Pancreas (tissue), 10 donors: ENCODE measurements at places on chromosomes 5 and 9. TPM values are rescaled to one million over a fixed set of nuclear protein-coding genes. Genes with fewer than 3 reads are reported as not detected.

DNA sequence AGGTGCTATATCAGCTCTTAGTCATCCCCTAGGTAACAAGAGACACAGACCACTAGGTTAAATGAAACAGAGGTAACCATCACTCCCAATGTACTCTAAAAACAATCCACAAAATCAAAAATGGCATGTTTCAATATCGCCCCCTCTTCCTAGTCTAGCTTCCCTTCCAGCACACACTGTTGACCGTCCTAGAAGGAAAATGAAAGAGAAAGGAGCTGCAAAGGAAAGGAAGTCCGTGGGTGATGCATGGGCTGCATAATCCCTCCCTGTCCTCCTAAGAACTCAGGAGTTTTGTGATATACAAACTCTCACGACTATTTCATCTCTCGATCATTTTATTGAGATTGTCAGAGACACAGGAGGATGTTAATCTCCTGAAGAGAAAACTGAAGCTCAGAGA is 101.6 kb downstream of the RFK start:
- no peak for DNase-seq
- H3K27me3 ChIP-seq = no peaks in the 10 kb centered on the region
- no peaks in the 10 kb centered on the region for H3K36me3 ChIP-seq
- H3K4me3 ChIP-seq = no peak overlapping the region

GRCh38 chr5:97951139-97951538 is 768.1 kb upstream of the RIOK2 start:
- no peak for DNase-seq
- H3K27me3 ChIP-seq = no peaks in the 10 kb centered on the region
- H3K4me1 ChIP-seq = no peaks in the 10 kb centered on the region
- no peaks in the 10 kb centered on the region for H3K36me3 ChIP-seq

DNA sequence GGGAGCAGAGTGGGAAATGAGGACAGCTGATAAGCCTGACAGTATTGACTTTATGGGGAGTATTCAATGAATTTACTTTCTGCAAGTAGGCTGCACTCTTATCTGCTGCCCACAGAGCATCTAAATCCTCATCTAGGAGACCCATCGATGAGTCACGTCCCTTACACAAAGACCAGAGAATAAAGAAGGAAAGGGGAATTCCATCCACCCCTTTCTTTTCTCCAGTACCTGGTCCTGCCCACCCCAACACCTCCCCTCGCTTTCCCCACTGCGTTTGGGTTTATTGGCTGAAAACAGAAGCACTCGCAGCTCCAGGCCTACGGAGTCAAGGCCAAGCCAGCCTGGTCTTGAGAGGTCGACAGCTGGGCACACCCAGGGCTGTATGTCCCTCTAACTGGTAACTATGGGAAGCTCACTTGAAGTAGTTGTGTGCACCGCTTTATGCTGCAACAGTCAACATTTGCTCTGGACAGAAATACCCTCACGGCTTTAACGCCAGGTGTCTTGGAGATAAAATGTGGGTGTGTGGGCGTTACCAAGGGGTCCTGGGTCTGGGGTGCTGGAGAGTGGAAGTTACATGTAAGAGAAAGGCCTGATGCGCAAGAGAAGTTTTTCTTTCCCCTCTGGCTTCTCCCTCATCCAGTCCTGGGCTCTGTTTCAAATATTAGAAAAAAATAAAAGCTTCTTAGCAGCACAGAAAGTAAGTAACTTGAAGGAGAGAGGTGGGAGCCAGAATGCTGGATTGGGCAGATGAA is 14.5 kb upstream of the TAL2 start:
- H3K4me1 ChIP-seq = no peaks in the 10 kb centered on the region
- H3K4me3 ChIP-seq = no peak overlapping the region
- no peak overlapping the region for H3K27ac ChIP-seq
- no peaks in the 10 kb centered on the region for H3K27me3 ChIP-seq
- DNase-seq = no peak
- no peaks in the 10 kb centered on the region for H3K36me3 ChIP-seq

- peaks cover 4% of the 10 kb centered on the region for H3K4me1 ChIP-seq
- H3K27me3 ChIP-seq = no peaks in the 10 kb centered on the region
Observed at GRCh38 chr9:73024601-73025034, 71.8 kb upstream of the ALDH1A1 start.

DNA sequence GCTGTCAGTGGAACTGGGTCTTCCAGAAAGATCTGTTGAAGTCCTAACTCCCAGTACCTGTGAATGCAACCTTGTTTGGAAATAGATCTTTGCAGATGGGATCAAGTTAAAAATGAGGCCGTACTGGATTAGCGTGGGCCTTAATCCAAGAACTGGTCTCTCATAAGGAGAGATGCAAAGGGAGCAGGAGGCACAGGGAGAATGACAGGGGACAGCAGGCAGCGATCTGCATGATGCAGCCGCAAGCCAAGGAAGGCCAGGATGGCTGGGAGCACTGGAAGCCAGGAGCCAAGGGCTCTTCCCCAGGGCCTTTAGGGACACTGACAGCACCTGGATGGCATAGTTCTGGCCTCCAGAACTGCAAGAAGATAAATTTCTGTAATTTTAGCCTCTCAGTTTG is 114.4 kb downstream of the ICE1 start:
- H3K27me3 ChIP-seq = no peaks in the 10 kb centered on the region
- no peak overlapping the region for H3K27ac ChIP-seq
- H3K4me1 ChIP-seq = no peaks in the 10 kb centered on the region

GRCh38 chr9:112863214-112863613 is 27.5 kb downstream of the SLC46A2 start:
- H3K27me3 ChIP-seq = no peaks in the 10 kb centered on the region
- DNase-seq = no peak
- H3K27ac ChIP-seq = no peak overlapping the region
- no peaks in the 10 kb centered on the region for H3K36me3 ChIP-seq
- H3K4me1 ChIP-seq = peaks cover 4% of the 10 kb centered on the region

- peak; percentile 97 for DNase-seq
- peaks cover 23% of the 10 kb centered on the region for H3K4me1 ChIP-seq
- no peak overlapping the region for H3K4me3 ChIP-seq
- no peaks in the 10 kb centered on the region for H3K27me3 ChIP-seq
Observed at GRCh38 chr5:41193456-41194205, 19.7 kb downstream of the C6 start.

DNA sequence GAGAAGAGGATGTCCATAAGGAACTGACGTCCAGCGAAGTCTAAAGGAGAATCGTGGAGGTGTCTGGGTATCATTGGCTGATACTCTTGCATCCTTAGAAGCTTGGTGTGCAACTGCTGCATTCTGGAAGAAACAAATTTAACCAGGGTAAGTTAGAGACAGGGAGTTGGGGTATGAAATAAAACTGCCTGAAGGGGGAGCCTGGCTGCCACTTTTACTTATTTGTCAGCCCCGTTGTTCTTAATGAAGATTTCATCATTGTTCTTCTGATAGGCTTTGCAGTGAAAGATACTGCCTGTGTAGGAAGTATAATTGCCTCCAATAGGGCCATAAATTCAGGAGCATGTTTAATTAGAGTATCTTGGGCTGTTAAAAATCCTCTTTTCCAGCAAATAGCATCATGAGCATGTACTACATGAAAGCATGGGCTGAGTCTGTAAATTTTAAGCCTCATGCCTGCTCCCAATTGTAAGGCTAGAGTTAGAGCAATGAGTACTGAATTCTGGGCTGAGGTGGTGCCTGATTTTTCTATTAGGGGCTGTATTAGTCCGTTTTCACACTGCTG is 1264.5 kb upstream of the ACO1 start:
- H3K27me3 ChIP-seq = no peaks in the 10 kb centered on the region
- no peak overlapping the region for H3K4me3 ChIP-seq
- no peaks in the 10 kb centered on the region for H3K36me3 ChIP-seq
- no peak overlapping the region for H3K27ac ChIP-seq
- H3K4me1 ChIP-seq = no peaks in the 10 kb centered on the region

LCP2 gene
- 11.2 TPM for total RNA-seq

DNA sequence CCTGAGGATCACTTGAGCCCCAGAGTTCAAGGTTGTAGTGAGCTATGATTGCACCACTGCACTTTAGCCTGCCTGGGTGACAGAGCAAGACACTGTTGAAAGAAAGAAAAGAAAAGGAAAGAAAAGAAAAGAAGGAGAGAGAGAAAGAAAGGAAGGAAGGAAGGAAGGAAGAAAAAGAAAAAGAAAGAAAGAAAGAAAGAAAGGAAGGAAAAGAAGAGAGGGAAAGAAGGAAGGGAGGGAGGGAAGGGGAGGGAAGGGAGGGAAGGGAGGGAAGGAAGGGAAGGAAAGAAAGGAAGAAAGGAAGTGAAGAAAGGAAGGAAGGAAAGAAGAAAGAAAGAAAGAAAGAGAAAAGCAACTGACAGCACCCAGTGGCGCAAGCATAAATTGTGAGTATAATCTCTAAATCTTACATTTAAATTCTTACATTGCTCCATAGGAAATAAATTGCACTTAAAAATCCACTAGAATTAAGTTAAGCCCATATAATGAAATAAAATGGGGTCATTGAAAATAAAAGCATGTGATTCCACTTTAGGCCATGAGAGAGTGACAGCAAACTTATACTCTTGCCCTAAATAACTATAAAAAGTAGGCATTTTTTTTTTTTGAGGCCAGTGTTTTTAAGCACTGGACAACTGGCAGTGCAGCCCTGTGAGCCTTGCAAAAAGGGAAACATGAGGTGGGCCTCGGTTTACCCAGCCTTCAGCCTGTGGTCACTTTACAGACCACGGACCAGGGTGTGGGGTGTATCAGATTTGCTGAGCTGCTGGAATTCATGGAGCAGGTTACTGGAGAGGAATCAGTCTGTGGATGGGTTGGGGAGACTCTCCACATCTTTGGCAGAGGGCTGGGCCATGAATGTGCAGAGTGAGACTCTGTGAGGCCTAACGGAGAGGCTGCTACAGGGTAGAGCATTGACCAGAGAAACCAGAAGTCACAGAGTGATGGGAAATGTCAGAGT is 175.5 kb downstream of the TTLL11 start:
- no peaks in the 10 kb centered on the region for H3K36me3 ChIP-seq
- no peak overlapping the region for H3K27ac ChIP-seq
- H3K4me1 ChIP-seq = no peaks in the 10 kb centered on the region
- H3K4me3 ChIP-seq = no peak overlapping the region

PCDHGB1 gene
- 1.7 TPM for total RNA-seq

GRCh38 chr9:10268531-10269485 is 344.0 kb downstream of the PTPRD start:
- peak; percentile 9 for DNase-seq
- no peak overlapping the region for H3K27ac ChIP-seq
- no peaks in the 10 kb centered on the region for H3K4me1 ChIP-seq
- no peaks in the 10 kb centered on the region for H3K27me3 ChIP-seq
